Mesothelial cell of epicardium (in vitro differentiated cells): ENCODE measurements at places on chromosomes 12 and 14.

- DNase-seq, result no peak
- no peak overlapping the region for H3K27ac ChIP-seq
- H3K4me1 ChIP-seq, result peaks cover 5% of the 10 kb centered on the region
- H3K4me3 ChIP-seq, result no peak overlapping the region
- H3K36me3 ChIP-seq, result no peaks in the 10 kb centered on the region
Observed at GRCh38 chr12:1826867-1827705, 6.7 kb downstream of the LRTM2 start.

GRCh38 chr14:103657471-103657870 is 28.5 kb downstream of the KLC1 start:
- DNase-seq, result no peak
- no peak overlapping the region for H3K4me3 ChIP-seq
- peak overlapping the region; percentile 73 for H3K27ac ChIP-seq
- peaks cover 38% of the 10 kb centered on the region for H3K36me3 ChIP-seq
- H3K27me3 ChIP-seq, result no peaks in the 10 kb centered on the region

DNA sequence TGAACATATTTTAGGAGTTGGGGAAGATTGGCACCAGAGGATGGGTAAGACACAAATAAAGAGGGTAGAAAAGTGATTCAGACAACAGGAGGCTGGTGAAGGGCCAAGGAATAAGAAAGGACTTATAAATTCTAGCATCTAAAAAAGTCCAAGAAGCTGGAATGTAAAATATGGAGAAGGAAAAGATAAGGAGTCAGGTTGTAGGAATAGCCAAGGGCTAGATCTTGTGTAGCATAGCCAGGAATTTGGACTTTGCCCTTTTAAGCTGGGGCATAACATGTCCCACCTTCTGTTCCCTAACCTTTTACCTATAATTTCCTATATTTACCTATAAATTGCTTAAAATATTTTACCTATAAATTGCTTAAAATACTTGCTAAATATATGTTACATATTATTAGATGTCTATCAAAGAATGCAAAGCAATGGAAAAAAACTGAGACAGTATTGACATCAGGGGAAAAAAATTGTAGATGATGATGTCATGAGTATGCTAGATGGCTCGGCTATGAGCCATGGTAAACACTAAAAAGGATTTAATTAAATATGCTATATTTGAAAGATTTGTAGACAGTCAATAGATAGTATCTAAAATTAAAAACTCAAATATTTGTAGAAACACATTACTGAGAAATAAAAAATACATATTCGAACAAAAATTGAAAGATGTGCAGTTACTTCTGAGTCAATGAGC is 99.7 kb upstream of the PLEKHG7 start:
- no peak overlapping the region for H3K4me3 ChIP-seq
- H3K27me3 ChIP-seq, result no peaks in the 10 kb centered on the region
- H3K4me1 ChIP-seq, result peaks cover 3% of the 10 kb centered on the region
- peaks cover 10% of the 10 kb centered on the region for H3K36me3 ChIP-seq
- DNase-seq, result no peak

- peaks cover 35% of the 10 kb centered on the region for H3K4me1 ChIP-seq
- H3K36me3 ChIP-seq, result no peaks in the 10 kb centered on the region
- H3K4me3 ChIP-seq, result peak overlapping the region; percentile 46
- peaks cover 81% of the 10 kb centered on the region for H3K27me3 ChIP-seq
- DNase-seq, result no peak
Observed at GRCh38 chr12:49539406-49540228, 787 bp downstream of the KCNH3 start.

- peak overlapping the region; percentile 35 for H3K27ac ChIP-seq
- peaks cover 64% of the 10 kb centered on the region for H3K27me3 ChIP-seq
- peak overlapping the region; percentile 11 for H3K4me3 ChIP-seq
- DNase-seq, result no peak
- H3K4me1 ChIP-seq, result peaks cover 8% of the 10 kb centered on the region
Observed at GRCh38 chr12:128381946-128382345, 115.0 kb downstream of the TMEM132C start.

DNA sequence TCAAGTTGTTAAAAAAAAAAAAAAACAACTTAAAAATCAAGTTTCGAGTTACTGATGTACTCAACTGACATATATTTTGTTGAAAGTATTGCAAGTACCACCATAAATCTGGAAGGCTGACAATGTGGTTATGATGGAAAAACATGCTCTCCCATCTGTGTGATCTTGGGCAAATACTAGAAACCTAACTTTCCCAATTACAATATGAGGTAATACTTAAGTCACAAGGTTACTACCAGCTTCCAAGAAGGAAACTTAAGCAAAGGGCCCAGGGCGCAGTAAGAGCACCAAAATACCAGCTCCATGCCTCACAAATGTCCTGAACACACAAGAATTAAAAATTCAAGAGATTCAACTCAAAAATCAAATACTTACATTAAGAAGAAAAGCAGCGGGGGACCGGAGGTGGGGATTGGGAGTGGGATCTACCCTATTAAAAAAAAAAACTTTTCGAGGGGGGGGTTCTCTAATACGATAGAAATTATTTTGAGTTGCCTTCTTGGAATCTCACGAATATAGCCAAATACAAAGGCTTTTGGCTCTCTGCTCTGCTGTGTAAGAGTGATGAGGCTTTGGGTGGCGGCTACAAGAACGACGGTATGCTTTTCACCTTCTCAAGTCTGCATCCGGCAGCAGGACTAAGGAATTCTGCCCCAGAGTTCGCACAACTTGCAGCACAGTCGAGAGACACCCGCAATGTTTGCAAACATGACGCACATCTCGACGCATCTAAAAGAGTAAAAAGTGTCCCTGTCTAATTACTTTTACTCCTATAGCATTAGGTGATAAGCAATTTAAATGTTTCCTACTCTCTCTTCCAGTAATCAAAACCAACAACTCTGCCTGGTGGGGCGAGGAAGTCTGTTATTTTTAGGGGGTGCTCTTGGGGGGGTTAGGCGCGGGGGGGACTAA is 1.1 kb downstream of the SAV1 start:
- no peaks in the 10 kb centered on the region for H3K27me3 ChIP-seq
- no peak overlapping the region for H3K4me3 ChIP-seq
- H3K27ac ChIP-seq, result peak overlapping the region; percentile 96
- peaks cover 14% of the 10 kb centered on the region for H3K4me1 ChIP-seq

- H3K36me3 ChIP-seq, result peaks cover 16% of the 10 kb centered on the region
- peak overlapping the region; percentile 86 for H3K4me3 ChIP-seq
- H3K27ac ChIP-seq, result peak overlapping the region; percentile 67
- H3K27me3 ChIP-seq, result no peaks in the 10 kb centered on the region
- DNase-seq, result no peak
Observed at GRCh38 chr12:124296916-124297351, 2.0 kb downstream of the RFLNA start.
